Endothelial cell (in vitro differentiated cells): ENCODE measurements at places on chromosomes 12 and 14.

DNA sequence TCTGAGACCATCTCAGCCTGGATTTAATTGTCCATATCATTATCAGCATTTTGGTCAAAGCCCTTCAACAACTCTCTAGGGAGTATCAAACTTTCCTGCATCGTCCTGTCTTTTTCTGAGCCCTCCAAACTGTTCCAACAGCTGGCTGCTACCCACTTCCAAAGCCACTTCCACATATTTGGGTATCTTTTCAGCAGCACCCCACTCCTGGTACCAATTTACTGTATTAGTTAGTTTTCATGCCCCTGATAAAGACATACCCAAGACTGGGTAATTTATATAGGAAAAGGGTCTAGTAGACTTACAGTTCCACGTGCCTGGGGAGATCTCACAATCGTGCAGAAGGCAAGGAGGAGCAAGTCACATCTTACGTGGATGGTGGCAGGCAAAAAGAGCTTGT, 33.1 kb upstream of the YBX3 start:
- DNase-seq, result no peak

GRCh38 chr14:44804391-44804790, 157.4 kb downstream of the KLHL28 start:
- DNase-seq, result no peak

DNA sequence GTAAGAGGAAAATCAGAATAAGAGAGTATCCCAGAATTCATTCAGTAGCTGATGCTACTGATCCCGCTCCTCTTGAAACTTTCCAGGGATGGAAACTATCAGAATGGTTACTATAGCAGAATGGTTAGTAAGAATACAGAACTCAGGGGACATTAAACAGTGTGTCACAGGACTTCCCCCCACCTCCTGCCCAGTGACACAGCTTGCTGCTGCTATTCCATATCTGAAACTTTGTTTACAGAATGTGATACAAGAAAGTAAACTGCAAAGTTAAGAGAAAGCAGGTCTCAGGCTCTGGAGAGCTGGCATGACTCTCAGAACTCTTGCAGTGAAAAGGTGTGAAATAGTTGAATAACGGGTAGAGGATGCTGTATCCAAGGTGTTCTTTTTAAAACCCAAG, 3.4 kb downstream of the SPX start:
- no peak for DNase-seq

GRCh38 chr12:53201639-53202038, 5.4 kb downstream of the ITGB7 start:
- no peak for DNase-seq

- no peak for DNase-seq
These were observed 216.8 kb downstream of the MSRB3 start for GRCh38 chr12:65495233-65495632.

GRCh38 chr14:74190927-74191575, 48.2 kb upstream of the VSX2 start:
- DNase-seq, result no peak

DNA sequence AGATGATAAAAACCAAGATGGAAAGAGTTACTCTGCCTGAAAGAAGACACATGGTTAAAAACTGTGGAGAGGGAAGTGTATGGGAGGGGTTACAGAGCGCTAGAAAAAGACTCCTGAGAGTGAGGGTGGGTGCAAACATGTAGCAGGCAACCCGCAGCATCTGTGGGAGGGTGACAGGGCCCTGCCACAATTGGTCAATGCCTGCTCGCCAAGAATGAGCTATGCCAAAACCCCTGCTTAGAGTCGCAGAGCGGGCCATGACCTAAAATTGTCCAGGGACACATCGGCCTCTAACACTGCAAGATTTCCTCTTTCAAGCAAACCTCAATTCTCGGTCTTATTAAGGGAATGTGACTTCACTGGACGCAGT, 700 bp downstream of the PRKAG1 start:
- DNase-seq, result no peak

DNA sequence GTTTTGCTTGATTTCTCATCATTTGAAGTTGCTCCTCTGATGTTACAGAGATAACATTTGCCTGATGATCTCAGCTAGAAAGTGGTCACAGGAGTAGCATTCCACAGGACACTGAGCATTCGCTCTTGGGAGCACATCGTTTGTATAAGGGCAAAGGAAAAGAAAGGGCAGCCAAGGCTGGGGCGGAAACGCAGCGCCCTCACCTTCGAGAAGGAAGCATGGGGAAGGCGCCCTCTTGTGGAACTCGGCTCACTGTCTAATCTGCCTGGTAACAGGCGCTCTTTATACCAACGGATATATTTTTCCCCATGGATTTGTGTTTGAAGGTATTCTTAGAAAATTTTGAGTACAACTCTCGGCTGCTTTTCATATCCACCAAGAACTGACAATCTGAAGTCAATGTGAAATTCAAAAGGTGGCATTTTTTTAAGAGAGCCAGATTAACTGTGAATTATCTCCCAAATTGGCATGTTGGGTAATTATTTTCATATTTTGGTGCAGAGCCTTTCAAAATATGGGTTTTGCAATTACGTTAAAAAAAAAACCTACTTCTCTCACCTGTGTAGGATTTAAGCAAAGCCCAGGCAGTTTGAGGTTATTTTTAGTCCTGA, 172.7 kb downstream of the CAND1 start:
- DNase-seq, result peak; percentile 79

DNA sequence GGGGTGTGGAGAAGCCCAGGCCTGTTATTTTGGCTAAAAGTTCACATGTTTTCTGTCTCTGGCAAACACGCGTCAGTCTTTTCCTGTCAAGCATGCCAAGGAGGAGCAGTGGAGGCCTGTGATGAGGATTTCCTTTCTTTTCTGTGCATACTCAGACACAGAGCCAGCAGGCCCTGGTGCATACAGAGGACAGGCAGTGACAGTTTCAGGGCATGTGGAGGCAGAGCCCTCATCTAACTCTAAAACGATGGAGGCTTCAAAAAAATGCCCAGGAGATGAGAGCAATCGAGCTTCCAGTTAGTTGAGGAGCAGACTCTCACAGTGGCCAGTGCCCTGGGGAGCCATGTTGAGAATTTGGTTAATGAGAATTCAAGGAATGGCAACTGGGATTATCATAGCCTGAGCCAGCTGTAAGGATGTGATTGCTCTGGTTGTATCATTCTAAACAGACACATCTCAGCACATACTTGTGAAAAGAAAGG, 66.5 kb downstream of the TRAFD1 start:
- no peak for DNase-seq

- no peak for DNase-seq
These were observed 52.1 kb downstream of the TSPAN11 start for GRCh38 chr12:30978639-30979038.

GRCh38 chr12:115507951-115508722, 769.4 kb downstream of the MED13L start:
- peak; percentile 23 for DNase-seq

DNA sequence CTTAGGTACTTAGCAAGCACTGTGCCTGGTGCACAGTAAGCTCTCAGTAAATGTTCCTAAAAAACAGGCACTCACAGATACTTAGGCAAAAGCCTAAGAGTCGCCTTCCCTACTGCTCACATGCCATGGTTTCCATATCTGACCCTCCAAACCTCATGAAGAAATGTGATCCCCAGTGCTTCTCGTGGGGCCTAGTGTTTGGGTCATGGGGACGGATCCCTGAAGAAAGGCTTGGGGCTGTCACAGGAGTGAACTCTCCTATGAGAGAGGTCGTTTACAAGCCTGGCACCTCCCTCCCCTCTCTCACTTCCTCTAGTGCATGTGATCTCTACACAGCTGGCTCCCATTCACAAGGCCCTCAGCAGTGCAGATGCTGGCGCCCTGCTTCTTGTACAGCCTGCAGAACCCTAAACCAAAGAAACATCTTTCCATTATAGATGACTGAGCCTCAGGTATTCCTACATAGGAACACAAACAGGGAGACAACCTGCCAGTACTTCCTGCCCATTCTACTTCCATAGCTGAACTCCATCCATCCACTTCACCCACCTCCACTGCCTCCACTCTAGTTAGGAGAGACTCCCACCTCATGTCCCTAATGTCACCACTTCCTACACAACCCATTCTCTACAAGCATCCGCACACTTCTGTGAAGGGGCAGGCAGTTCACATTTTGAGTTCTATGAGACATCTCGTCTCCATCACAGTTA, 2.9 kb downstream of the SLC15A4 start:
- no peak for DNase-seq

DNA sequence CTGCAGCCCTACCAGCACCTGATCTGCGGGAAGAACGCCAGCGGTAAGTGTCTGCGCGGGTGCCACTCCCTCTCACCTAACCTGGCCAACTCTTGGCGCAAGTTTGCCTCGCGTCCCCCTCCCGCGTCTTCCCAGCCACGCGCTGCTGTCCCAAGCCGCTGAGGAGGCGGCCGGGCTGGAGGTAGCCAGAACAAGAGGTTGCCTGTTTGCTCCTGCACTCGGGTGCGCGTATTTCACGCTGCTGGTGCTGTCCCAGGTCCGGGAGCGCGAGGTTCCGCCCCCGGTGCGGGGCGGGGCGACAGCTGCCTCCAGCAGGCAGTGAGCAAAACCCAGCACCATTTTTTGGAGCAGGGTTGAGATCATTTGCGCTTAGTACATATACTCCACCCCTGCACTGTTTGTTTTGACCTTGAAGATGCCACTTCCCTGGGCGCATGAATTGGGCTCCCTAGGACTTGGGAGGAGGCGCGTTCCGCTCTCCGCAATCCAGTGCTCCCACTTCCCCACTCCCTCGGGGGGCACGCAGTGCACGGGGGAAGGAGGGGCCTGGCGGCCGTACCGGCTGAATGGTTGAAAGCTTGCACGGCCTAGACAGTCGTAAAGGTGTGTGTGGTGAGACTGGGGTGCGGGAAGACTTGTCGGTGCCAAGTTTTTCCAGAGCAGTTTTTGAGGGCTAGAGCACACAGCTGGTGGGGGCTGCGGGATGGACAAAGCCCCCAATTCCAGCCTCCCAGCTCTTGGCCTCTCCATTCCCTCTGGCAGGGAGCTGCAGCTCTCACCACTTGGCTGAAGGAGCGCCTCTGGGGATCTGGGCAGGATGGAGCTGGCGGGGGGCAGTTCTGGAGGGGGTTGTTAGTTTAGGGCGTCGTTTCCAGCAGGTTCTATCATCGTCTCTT, 226.9 kb upstream of the CRY1 start:
- DNase-seq, result peak; percentile 48

DNA sequence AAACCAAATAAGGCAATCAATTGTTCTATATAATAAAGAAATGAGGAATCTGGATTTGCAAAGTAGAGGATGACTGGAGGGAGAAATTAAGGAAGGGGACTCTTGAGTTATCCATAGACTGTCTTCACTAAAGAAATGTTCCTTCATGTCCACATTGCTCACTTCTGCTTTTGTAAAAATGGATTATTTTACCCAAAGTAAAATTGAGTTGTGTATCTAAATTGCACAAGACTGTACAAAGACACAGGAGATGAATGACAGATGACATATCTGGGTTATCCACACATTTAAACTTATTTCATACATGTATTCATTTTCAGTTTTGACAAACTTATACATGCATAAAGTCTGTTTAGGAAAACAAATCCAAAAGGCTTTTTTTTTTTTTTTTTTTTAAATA, 11.3 kb downstream of the ATP2B1 start:
- DNase-seq, result no peak

DNA sequence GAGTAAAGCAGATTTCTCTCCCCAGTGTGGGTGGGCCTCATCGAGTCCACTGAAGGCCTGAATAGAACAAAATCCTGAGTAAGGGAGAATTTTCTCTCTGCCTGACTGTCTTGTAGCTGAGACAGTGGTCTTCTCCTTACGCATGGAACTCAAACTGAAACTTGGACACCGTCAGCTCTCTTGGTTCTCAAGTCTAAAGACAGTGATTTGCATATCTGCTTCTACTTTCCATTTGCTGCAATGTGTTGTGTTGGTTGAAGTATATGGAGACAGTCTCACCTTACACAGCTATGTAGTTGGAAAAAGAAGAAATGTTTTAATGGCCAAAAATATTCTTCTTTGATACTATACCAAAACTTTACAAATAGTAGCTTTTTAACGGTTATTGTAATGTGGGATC, 160.2 kb upstream of the LMNTD1 start:
- no peak for DNase-seq

- no peak for DNase-seq
These were observed 107.7 kb upstream of the LRFN5 start for GRCh38 chr14:41498959-41499358.

GRCh38 chr12:102568276-102568675, 87.9 kb upstream of the IGF1 start:
- no peak for DNase-seq
